ENCODE measurements at places on chromosomes 1 and 21.

DNA sequence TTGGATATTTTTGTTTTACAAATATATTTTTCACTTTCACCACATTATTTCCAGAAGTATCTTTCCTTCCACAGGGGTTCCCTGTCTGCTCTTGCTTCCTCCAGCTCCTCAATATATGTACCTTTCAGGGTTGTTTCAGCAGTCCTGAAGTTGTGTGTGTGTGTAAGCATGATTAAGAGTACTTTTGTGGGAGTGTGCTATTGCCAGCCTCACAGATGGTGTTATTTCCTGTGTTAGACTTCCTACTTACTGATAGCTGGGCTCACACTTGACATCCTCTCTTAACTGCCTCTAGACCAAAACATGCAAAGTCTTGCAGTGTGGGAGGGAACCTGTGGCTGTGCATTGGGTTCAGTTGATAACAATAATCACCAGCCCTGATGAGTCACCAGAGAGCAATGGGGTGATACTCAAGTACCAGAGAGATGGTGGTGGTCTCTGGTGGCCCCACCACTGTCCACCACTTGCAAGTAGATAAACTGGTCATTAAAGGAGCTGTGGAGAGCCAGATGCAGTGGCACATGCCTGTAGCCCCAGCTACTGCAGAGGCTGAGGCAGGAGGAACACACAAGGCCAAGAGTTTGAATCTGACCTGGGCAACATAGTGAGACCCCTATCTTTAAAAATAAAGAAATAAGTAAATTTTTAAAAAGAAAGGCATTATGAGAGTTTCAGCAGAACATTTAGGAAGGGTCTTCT is 126.7 kb downstream of the NR5A2 start:
- DNase-seq = no peak

DNA sequence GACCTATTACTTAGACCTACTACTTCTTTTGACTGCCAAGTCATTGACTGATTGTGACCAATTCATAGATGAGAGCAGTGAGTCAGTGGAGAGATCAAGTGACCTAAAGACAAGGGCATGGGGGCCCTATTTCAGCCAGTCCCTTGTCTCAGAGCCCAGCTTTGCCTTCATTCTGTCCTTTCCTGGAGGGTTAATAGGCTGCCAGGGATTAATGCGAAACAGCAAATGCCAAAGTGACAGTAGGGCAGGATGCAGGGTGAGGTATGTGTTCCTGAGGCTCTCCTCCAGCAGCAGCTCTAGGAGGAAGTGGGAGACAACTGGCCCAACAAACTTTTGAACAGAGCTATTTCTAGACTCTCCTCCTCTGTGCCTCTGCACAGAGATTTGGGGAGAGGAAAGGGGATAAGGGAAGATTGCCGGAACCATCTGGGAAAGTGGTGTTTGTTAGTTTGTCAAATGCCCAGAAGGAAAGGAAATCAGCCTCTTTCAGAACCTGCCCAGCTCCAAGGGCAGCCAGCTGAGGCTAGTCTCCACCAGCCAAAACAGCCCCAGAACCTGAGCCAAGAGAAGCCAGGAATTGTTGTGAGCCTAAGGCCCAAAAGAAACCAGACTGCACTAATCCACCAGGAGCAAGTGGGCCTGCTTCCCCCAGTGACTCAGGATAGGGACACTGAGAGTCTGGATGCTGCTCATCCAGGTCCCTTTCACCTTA is 4.9 kb upstream of the S100A3 start:
- DNase-seq = no peak

- no peak for DNase-seq
Measured at GRCh38 chr1:90210633-90211491, 216.0 kb downstream of the ZNF326 start.

DNA sequence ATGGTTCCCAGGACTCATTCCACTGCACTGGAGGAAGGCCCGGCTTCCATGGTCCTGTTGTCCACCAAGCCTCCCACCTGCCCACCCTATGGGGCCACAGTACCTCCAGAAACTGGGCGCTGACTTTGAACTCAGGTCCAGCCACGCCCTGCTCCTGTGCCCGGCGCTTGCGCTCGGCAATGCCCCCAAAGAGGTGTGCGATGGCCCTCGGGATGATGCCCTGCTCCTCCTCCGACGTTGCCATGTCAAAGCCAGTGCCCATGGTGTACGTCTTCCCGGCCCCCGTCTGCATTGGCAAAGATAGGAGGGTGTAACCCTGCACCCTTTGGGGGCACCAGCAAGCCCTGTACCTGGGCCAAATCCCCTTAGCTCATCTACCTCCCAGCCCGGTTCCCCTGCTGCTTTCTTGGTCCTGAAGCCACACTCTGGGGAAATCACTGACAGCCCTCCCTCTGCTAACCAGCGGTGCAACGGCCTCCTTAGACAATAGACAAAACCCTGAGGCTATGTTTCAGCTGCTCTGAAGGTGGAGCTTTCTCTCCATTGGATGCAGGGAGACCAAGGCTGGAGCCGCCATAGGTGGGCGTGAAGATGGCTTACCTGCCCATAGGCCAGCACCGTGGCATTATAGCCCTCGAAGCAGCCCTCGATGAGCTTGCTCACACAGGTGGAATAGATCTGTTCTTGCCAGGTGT is 14.7 kb downstream of the KIF21B start:
- no peak for DNase-seq

DNA sequence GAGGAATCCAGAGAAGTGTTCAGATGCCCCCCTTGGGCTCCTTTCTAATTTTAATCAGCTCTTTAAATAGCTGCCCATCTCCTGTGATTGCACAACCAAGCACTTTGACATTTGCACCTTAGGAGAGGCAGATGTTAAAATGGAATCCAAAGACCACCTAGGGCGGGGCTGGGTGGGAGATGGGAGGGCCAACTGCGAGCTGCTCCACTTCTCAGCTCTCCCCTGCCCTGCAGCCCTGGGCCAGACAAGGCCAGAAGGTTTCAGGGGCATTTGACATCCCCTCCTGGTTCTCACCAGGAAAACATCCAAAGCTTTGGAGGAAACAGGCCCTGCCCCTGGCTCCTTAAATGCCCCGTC is 106.9 kb downstream of the DHRS3 start:
- DNase-seq = no peak

- DNase-seq = no peak
Measured at GRCh38 chr1:99501871-99502270, 144.0 kb upstream of the PALMD start.

- DNase-seq = no peak
Measured at GRCh38 chr1:226891846-226892523, 21.6 kb downstream of the PSEN2 start.

DNA sequence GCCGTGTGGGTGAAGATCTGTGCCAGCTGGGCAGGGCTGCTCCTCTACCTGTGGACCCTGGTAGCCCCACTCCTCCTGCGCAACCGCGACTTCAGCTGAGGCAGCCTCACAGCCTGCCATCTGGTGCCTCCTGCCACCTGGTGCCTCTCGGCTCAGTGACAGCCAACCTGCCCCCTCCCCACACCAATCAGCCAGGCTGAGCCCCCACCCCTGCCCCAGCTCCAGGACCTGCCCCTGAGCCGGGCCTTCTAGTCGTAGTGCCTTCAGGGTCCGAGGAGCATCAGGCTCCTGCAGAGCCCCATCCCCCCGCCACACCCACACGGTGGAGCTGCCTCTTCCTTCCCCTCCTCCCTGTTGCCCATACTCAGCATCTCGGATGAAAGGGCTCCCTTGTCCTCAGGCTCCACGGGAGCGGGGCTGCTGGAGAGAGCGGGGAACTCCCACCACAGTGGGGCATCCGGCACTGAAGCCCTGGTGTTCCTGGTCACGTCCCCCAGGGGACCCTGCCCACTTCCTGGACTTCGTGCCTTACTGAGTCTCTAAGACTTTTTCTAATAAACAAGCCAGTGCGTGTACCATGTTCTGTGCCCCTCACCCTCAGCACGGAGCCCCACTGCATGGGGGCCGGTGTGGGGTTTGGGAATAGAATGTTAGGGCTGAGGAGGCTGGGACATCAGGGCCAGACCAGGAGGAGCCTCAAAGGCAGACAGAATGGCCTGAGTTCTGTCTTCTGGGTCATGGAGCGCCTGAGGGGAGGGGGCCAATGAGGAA is 21.3 kb downstream of the SERINC2 start:
- DNase-seq = no peak

GRCh38 chr1:194717334-194717733 is 1530.9 kb upstream of the B3GALT2 start:
- DNase-seq = no peak

GRCh38 chr1:30405081-30405480 is 318.3 kb downstream of the MATN1 start:
- no peak for DNase-seq

DNA sequence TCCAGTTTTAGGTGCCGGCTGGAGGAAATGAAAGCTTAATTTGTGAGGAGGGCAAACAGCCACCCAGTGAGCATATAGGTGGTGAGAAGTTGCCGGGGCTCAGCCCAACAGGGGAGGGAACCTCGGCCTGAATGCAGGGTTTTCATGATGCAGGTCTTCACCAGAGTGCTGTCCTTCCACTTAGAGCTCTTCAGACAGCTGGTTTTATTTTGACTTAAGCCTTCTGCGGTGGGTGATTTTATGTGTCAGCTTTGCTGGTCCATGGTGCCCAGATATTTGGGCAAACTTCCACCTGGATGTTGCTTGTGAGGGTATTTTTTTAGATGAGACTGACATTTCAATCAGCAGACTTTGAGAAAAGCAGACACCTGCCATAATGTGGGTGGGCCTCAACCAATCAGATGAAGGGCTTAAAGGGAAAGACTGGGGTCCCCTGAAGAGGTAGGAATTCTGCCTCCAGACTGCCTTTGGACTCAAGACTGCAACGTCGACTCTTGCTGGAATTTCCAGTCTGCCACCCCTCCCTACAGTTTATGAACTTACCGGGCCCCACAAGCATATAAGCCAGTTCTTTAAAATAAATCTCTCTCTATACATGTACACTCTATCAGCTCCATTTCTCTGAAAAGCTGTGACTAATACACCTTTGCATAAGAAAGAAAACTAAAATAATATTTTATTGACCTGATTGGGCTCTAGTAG is 72.8 kb downstream of the RHOU start:
- DNase-seq = no peak

- peak; percentile 90 for DNase-seq
Measured at GRCh38 chr1:235648407-235648907, 1.1 kb downstream of the GNG4 start.

- DNase-seq = no peak
Measured at GRCh38 chr1:45265244-45265643, 58.8 kb upstream of the ZSWIM5 start.

GRCh38 chr1:63326473-63327380 is 4.4 kb downstream of the FOXD3 start:
- DNase-seq = no peak

GRCh38 chr21:39908265-39908923 is 41.2 kb downstream of the PCP4 start:
- DNase-seq = no peak

GRCh38 chr1:101728029-101728428 is 268.7 kb downstream of the OLFM3 start:
- DNase-seq = no peak

- DNase-seq = no peak
Measured at GRCh38 chr21:45050345-45050796, 24.0 kb upstream of the ADARB1 start.

DNA sequence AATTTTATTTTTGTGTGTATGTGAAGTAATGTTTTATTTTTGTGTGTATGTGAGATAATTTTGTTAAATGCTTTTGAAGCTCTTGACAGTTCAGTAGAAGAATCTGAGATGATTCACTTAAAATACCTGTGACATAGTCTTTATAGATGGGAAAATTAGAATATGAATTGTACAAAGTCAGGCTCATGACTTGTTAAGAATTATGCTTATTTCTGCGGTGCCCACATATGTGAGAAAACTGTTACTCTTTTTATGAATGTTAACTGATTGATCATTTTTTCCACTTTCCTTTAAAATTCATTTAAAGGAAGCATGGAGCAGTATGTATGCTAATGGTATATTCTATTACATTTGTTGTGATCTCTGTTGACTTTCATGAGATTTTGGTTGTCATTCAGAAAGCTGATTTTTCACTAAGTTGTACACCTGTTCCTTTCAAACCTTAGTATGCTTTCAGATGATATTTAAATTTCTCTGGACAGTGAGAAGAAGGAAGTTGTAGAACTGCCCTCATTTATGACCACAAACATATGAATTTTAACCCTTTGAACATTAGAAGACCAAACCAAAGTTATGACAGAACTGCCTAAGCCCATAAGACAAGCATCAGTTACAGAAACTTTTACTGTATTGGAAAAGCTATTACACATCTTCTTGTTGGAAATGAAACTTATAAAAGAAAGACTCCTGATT is 110.1 kb downstream of the POU2F1 start:
- no peak for DNase-seq

GRCh38 chr1:77060000-77060399 is 159.2 kb downstream of the PIGK start:
- no peak for DNase-seq

DNA sequence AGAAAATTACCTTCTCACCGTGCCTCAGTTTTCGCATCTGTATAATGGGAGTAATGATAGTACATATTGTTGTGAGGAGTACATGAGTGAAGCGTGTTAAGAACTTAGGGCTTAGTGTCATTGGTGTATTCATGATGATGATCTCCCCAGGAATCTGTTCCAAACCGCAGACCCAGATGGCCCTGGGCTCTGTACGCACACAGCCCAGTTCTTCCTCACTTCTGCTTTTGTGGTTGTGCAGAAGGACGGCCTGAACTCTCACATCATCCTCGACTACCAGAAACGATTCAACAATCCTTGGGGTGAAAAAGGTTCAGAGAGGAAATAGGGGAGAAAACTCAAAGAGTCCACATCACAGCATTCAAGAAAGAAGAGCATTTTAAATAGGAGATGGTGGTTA is 323.0 kb downstream of the CAMTA1 start:
- DNase-seq = no peak

DNA sequence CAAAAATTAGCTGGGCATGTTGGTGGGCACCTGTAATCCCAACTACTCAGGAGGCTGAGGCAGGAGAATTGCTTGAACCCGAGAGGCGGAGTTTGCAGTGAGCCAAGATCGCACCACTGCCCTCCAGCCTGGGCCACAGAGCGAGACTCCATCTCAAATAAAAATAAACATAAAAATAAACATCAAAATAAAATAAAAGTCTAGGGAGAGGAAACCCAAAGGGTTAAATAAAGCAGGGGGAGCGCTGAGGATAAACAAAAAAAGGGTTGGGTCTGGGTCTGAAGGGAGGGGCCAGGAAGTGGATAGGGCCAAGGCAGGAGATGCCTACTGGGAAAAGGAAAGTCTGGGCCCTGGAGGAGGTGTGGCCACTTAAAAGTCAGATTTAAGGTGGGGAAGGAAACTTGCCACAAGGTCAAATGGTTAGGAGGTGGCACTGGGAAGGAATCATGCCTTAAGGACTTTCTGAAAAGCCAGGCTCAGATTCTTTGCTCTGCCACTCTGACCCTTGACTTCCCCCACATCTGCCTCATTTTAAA is 150.0 kb downstream of the ADSS2 start:
- no peak for DNase-seq

DNA sequence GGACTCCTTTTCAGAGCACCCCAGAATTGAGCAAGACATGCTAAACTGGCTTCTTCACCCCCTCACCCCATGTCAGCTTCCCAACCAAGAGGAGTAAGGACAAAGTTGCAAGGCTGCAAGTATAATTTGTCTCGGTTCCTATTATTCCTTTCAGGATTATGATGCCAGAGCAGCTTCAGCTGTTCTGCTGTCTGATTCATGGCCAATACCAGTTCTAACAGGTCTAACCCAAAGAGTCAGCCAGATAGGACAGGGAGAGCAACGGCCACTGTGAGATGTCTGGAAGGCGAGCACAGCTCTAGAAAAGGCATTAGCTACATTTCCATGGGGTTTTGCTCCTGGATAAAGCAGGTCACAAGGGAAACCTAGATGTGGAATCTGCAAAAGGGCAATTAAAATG is 53.3 kb upstream of the HOOK1 start:
- DNase-seq = no peak

- no peak for DNase-seq
Measured at GRCh38 chr1:241579434-241579833, 47.3 kb downstream of the KMO start.

GRCh38 chr21:42423197-42423675 is 19.5 kb downstream of the UBASH3A start:
- DNase-seq = no peak
